ENCODE measurements at places on chromosomes 7 and 10.

DNA sequence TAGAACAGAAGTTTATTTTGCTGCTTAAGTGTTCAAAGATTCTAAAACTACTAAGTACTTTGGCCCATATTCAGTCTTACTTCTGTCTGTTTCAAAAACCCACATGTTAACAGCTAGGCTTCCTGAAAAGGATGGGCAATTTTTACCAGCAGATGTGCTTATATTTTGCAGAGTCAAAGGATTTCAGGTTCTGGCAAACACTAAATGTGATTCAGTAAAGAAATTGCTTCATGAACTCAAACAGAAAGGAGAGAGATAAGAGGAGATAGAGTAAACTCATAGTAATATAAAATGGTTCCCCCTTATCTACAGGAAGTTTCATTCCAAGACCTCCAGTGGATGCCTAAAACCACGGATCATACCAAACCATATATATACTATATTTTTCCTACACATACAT, 248.5 kb downstream of the AGMO start:
- no peak for DNase-seq

DNA sequence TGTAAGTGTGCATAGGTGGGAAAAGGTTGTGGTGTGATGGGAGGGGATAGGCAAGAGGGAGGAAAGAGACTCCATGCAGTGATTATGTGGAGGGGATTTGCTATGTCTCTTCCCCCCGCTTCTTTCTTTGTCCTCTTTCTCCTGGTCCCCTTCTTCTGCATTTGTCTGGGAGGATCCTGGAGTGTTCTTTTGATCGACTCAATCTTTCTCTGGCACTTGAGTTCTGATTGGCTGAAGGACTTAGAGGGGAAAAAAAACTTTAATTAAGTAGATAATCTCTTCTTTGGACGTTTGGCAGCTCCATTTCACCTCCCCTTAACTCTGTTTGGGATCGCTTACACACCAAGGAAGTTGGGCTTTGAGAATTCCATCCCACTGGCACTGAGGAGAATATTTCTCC, at the start of gene WNT8B:
Gene WNT8B (plus strand): TSS at position 301 of the 400 bp plus-strand sequence. CDS start 160 bp downstream, outside the sequence.
- DNase-seq: no peak

- no peak for DNase-seq
These were observed 7.3 kb downstream of the MMP21 start for GRCh38 chr10:125768219-125768855.

GRCh38 chr10:125169915-125170314, 9.6 kb upstream of the CTBP2 start:
- DNase-seq: no peak

DNA sequence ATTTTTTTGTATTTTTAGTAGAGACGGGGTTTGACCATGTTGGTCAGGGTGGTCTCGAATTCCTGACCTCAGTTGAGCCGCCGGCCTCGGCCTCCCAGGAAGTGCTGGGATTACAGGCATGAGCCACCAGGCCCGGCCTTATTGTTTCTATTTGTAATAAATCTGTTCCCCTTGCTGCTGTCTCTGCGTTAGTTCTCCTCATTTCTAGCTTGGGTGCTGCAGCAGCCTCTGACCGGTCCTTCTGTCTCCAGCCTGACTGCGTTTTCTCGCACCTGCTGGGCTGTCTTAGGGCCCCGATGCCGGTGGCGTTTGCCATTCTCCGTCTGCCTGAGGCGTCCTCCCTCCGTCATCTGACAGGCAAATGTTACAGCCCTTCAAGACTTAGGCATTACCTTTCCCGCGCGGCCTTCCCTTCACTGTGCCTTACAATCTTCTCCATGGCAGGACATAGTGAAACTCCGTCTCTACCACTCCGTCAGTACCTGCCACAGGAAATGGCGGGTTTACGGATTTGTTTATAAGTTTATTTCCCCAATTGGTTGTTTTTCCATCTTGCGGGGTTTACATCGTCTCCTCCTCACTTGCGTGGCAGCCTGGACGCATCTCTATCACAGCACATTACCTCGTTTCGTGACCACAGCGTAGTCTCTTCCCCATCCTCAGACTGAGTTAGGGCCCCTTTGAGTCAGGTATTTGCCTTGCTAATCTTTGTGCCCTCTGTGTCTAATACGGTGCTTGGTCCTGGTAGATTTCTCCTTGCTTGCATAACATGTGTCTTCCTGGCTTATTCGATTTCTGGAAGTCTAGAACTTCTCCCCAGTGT, 2.3 kb upstream of the GIMAP8 start:
- no peak for DNase-seq

DNA sequence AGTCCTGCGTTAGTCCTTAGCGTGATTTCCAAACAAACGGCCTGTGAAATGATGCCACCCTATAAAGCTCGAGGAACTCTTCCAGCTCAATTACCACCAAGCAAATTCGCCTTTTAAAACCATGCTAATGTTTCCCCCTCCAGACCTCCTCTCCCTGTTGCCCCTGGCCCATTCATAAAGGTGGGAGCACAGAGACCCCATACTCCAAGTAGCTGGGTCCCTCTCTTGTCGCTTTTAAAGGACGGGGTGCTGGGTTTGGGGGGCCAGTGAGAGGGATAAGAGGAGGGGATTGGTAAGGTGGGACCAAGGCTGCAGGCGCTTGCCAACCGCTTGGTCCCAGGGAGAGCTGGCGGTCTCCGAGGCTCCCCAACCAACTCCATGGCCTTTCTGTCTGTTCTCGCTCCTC, 1.2 kb downstream of the HMX2 start:
- no peak for DNase-seq

- no peak for DNase-seq
These were observed 29.2 kb upstream of the GALNTL5 start for GRCh38 chr7:151927011-151927410.

- no peak for DNase-seq
These were observed 399.2 kb downstream of the SORCS1 start for GRCh38 chr10:106765241-106765754.

DNA sequence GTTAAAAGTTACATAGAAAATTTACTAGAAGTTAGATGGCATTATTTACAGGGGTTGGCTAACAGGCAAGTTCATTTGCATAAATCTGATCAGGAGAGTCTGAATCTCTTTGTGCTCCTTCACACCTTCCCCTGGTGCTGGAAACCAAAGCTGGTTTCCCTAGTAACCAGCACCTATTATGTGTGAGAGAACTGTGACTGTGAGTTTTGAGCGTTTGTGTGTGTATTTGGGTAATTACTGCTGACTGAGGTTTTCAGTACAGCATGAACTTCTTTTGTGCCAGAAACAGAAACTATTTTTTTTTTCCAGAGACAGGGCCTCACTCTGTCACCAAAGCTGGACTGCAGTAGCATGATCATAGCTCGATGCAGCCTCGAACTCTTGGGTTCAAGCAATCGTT, 10.3 kb upstream of the IFIT1B start:
- DNase-seq: no peak
